ENCODE measurements at places on chromosomes 3 and 15. TPM values are rescaled to one million over a fixed set of nuclear protein-coding genes. Genes with fewer than 3 reads are reported as not detected.

DNA sequence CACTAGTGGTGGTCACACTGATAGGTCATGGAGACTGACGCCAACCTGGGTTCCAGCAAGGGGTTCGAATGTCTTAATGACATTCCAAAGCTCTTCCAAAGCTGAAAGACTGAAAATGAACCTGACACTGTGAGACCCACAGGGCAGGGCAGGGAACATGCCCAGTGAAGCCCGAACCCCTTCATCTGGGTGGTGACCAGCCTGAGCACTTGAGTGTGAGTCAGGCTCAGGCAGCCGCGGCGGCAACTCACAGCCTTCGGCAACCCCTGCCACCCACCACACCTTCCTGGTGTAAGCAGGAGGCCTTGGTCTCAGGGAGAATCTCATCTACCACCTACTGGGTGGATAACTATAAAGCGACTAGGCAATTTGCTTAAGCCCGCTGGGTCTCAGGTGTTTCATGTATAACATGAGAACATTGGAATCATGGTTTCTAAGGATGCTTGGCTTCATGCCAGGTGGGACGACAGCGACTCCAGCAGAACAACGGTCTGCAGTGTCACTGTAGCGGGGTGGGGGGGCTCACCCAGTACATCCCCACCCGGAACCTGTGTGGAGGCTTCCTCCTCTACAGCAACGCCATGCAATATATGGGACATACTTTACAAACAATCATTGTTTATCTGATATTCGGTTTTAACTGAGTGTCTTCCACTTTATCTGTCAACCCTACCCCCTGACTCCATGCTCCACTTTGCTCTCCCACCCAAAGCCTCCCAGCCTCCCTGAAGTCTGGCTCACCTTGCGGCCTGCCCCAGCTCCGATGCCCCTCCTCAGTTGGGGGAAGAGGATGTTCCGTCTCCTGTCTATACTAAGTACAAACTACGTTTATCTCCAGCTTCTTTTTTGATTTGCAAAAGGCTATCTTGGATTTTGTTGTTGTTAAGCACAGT lies 125.0 kb upstream of the MEF2A start:
- H3K27ac ChIP-seq = no peak overlapping the region
- no peaks in the 10 kb centered on the region for H3K27me3 ChIP-seq
- H3K4me1 ChIP-seq = peaks cover 14% of the 10 kb centered on the region
- H3K36me3 ChIP-seq = no peaks in the 10 kb centered on the region
- DNase-seq = no peak
- no peak overlapping the region for H3K4me3 ChIP-seq

GRCh38 chr3:140265302-140265701 lies 330.3 kb downstream of the CLSTN2 start:
- H3K4me3 ChIP-seq = no peak overlapping the region
- no peak overlapping the region for H3K27ac ChIP-seq
- no peak for DNase-seq

DNA sequence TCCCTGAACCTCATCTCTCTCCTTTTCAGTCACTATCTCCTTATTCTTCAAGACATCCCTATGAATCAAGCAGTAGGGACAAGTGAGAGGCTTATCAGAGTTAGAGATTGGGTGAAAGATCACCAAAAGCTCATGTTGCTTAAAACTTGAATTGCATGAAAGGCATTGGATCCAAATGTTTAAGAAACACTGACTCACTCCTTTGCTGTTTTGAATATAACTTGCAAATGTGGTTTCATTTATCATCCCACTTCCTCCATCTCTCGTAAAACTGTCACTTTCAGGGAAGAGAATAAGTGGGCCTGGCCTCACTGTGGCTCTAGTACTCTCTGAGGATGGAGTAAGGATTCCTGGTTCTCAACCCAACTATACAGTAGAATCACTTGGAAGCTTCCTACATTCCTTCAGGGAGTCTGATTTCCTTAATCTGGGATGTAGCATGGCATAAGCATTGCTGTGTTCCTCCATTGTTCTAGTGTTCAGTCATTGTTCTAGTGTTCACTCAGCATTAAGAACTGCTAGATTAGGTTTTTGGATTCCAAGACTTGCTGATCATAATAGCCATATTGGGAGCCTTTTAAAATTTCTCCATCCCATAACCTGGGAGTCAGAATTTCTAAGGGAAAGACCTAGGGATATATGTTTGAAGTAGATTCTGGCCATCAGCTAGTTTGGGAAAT lies 171.8 kb downstream of the TMEM108 start:
- H3K27me3 ChIP-seq = no peaks in the 10 kb centered on the region
- H3K36me3 ChIP-seq = no peaks in the 10 kb centered on the region
- no peak overlapping the region for H3K27ac ChIP-seq
- H3K4me3 ChIP-seq = no peak overlapping the region
- no peaks in the 10 kb centered on the region for H3K4me1 ChIP-seq

DNA sequence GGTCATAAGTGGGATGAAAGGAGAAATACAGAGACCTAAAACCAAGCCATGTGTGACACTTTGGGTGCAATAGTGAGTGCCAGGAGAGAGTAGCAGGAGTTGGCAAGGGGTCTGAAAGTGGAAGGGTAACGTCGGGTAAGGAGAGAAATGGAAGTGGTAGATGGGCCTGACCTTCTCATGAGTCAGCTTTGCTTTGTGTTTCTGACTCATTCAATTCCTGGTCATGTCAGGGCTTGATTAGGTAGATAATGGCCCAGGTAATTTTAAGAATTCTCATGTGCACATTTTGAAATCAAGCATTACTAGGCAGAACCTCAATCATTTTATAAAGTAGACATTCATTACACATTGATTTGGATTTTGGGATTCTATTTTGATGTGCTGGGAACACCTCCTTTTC lies 262.5 kb downstream of the SOX2 start:
- no peaks in the 10 kb centered on the region for H3K36me3 ChIP-seq
- no peaks in the 10 kb centered on the region for H3K27me3 ChIP-seq
- no peak overlapping the region for H3K27ac ChIP-seq
- no peaks in the 10 kb centered on the region for H3K4me1 ChIP-seq
- H3K4me3 ChIP-seq = no peak overlapping the region

- no peaks in the 10 kb centered on the region for H3K36me3 ChIP-seq
- no peaks in the 10 kb centered on the region for H3K4me1 ChIP-seq
- no peaks in the 10 kb centered on the region for H3K27me3 ChIP-seq
- peak; percentile 73 for DNase-seq
Observed at GRCh38 chr15:81133782-81134461, at the start of gene CFAP161. Gene CFAP161, plus strand, starts transcription at chr15:81134270. Its CDS starts 60 bp downstream, at chr15:81134330.

GRCh38 chr3:24604215-24604614 lies 109.6 kb upstream of the THRB start:
- no peaks in the 10 kb centered on the region for H3K27me3 ChIP-seq
- no peaks in the 10 kb centered on the region for H3K36me3 ChIP-seq
- H3K4me3 ChIP-seq = no peak overlapping the region
- H3K27ac ChIP-seq = no peak overlapping the region
- H3K4me1 ChIP-seq = no peaks in the 10 kb centered on the region
- no peak for DNase-seq

Gene HAPLN3
- 4.0 TPM for polyA plus RNA-seq
